Fibroblast of upper back skin (primary cell): ENCODE measurements at places on chromosomes 7 and 10.

GRCh38 chr10:83849150-83849549, 290.2 kb upstream of the GHITM start:
- no peak for DNase-seq

- no peak for DNase-seq
Measured at GRCh38 chr10:80155696-80156215, 23.2 kb downstream of the PLAC9 start.

GRCh38 chr10:79096514-79096913, 27.7 kb downstream of the ZMIZ1 start:
- DNase-seq, result no peak

DNA sequence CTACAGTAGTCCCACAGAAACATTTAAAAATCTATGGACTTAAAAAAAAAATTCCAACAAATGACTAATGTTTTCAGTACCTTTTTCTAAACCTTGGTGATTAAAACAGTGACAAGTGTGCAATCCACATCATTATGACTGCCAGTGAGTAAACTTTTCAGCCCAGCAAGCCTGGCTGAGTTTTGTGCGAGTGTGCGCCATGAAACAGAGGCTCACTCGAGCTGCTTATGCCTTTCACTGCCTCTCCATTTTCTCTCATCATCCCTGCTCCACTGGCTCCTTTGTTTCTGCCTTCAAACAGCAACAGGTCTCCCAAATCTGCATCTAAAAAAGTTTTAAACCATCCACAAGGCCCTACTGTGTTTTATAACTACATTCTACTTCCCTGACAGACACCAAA, 105.8 kb downstream of the USP6NL start:
- no peak for DNase-seq

DNA sequence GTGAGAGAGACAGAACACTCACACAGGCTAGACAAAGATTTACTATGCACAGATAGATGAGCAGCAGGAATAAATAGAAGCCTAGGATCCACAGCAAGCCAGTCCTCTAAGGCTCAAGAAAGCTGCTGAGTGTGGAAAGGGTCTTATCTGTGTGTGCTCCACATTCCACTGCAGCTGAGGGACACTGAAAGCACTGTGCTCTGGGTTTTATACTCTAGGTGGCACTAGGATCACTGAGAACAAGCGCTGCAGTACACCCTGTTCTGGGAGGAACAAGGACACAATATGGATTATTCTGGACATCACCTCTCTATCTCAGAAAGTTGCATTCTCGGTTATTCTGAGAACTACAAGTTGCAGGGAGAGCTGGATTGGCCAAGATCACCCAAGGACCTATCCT, 4.9 kb upstream of the KLHL7 start:
- no peak for DNase-seq

DNA sequence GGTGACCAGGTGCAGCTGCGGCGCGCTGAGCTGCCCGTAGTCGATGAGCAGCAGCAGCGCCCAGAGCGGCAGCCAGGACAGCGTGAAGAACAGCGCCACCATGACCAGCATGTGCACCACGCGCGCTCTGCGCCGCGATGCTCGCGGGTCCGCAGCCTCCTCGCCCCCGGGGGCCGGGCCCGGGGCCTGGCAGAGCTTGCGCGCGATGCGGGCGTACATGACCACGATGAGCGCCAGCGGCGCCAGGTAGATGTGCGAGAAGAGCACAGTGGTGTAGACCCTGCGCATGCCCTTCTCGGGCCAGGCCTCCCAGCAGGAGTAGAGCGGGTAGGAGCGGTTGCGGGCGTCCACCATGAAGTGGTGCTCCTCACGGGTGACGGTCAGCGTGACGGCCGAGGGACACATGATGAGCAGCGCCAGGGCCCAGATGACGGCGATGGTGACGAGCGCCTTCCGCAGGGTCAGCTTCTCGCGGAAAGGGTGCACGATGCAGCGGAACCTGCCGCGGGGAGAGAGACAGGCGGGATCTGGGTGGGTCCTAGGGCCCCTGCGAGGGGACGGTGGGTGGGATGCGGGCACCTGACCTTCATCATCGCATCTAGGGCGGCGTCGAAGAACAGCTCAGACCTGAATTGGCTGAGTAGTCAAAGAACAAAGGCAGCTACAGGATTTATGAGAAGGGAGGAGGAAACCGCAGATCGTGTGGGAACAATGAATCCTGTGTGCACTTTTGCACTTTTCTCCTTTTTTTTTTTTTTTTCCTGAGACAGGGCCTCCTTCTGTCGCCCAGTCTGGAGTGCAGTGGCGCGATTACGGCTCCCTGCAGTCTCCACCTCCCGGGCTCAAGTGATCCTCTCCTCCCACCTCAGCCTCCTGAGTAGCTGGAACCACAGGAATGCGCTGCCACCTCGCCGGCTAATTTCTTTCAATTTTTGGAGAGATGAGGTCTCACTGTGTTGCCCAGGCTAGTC, 22.4 kb upstream of the PPA1 start:
- peak; percentile 21 for DNase-seq

- DNase-seq, result no peak
Measured at GRCh38 chr7:115133248-115133647, 211.4 kb downstream of the MDFIC start.

DNA sequence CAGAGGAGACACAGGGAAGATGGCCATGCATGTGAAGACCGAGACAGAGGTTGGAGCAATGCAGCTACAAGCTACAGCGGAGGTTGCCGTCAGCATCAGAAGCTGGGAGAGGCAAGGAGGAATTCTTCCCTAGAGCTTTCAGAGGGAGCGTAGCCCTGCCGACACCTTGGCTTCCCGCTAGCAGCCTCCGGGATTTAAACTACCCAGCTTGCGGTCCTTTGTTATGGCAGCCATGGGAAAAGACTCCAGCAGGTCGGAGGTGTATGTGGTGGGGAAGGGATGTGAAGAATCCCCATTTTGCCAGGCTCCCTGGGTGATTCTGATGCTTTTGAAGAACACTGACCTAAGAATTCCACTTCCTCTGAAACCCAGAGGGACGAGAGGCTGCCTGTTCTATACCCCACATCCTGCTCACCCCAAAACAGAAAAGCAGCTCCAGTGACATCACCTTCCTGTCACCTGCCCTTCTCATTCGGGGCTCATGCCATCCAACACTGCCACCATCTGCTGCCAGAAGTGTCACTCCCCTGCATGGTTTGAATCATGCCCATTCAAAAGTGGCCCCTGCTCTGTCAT, 3.3 kb upstream of the SEPHS1 start:
- no peak for DNase-seq

DNA sequence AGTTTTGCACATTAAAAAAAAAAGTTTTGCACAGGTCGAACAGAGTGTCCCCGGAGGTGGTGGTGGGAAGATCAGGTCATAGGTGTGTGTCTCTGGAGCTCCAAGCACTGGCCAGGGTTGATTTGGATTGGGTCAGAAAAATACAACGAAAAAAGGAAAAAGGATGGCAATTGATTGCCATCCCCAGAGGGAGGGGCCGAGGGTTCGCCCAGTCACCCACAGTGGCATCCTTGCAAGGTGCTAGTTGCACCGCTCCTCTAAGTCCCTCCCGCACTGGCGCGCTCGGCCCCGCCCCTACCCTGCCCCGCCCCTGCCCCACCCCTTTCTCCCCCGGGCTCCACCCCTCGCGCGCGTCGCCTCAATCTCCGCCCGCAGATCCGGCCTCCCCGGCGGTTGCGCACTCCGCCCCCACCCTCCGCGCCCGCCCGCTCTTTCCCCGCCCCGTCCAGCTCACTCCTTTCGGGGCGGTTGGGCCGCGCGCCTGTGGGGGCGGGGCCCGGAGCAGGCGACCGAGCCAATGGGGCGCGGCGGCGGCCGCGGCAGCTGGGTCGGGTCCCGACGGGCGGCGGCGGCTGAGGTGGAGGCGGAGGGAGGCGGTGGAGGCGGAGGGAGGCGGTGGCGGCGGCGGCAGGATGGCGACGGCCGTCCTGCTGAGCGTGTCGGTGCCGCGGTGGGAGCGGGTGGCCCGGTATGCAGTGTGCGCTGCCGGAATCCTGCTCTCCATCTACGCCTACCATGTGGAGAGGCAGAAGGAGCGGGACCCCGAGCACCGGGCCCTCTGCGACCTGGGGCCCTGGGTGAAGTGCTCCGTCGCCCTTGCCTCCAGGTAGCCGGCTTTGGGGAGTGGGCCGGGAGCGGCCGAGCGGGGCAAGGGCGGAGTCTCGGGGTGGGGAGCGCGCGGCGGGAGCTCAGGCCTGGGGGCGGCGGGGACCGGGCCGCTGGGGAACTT, 31.5 kb upstream of the ERV3-1 start:
- DNase-seq, result peak; percentile 93

- DNase-seq, result no peak
Measured at GRCh38 chr7:27200761-27201579, 1.1 kb upstream of the HOXA13 start.

DNA sequence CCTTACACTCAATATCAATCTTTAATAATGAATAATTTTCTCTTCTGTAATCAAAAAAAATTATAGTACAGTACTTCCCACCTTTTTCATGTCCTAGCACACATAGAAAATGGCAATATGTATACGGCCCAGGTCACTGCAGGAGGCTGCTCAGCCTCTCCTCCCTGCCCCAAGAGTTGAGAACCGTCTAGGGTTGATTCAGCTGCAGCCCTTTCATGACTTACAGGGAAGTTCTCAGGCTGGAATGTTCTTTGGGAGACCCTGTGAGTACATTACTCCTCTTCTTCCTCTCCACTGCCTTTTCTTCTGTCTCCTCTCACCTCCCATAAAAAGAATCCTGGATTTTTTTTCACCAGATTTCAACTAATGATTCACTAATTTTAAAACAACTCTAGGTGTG, 180.0 kb downstream of the HDAC9 start:
- DNase-seq, result no peak

- DNase-seq, result no peak
Measured at GRCh38 chr10:52368725-52369124, 54.6 kb downstream of the DKK1 start.

DNA sequence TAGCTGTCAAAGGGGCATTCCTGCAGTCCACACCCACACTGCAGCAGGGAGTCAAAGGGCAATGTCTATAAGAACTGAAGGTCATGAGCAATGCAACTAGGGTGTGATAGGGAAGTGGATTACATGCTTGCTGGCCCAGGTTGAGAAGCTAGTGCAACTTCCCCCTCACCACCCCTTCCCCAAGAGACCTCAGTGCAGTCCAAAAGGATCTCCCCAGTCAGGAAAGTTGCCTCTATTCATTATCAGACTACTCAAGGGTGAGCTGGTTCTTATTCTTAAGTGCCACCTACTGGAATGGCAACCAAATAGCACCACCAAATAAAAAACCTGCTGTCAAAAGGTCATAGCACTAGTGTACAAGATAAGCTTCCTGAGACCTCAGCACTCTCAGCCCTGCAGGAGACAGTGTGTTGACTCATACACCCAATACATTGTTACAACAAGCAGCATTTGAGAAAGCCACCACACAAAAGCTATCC, 28.2 kb downstream of the MTERF1 start:
- DNase-seq, result peak; percentile 22

DNA sequence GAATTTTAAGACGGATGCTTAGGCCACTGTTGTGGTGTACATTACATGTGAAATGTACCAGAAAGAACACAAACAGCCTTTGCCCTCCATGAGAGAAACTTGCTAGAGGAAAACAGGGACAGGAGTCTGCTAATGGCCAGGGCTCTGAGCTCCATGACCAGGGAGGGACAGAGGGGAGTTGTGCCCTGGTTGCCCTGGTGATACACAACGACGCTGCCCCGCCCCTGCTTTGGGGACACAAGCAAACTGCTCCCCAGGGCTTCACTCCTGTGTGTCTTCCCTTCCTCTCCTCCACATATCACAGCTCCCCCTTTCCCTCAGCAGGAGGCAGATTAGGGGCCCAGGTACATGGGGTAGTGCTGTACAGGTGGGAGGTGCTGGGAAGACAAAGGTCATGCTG, 36.2 kb downstream of the AMPH start:
- DNase-seq, result no peak

- DNase-seq, result peak; percentile 21
Measured at GRCh38 chr10:24177636-24178035, 31.3 kb upstream of the KIAA1217 start.

DNA sequence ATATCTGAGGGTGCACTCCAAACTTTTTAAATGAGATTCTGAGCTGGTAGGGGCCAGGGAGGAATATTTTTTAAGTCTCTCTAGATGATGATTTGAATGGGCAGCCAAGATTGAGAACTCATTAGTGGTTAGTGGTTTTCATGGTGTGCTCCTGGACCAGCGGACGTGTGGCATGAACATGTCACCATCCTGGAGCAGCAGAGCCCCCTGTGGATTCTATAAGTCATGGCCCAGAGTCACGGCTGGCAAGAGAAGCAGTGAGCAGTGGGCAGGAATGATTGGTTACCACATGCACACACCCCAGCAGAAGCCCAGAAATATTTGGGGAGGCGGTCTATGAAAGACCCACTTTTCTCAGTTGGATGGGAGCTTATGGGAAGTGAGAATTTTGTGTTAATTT, 21.2 kb upstream of the UCN3 start:
- peak; percentile 6 for DNase-seq

DNA sequence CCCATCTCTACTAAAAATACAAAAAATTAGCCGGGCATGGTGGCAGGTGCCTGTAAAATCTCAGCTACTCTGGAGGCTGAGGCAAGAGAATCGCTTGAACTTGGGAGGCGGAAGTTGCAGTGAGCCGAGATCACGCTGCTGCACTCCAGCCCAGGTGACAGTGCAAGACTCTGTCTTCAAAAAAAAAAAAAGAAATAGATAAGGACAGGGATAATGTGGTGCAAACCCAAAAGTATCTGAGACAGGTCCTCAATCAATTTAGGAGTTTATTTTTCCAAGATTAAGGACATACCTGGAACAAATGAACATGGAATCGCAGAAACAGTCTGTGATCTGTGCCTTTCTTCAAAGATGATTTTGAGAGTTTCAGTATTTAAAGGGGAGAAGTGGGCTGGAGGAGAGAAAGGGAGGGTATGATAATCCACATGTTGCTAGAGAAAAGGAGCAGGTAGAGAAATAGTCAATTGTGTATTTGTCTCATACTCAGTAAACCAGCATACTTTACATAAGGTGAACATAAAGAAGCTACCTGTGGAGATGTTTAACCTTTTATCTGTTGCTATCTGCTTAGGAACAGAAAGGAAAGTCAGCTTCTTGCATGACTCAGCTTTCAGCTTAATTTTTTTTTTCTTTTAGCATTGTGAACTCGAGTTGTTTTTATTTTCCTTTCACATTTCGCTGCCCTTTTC, 4.9 kb upstream of the MTPN start:
- no peak for DNase-seq

GRCh38 chr10:97629289-97629688, 4.0 kb downstream of the MORN4 start:
- DNase-seq, result no peak

DNA sequence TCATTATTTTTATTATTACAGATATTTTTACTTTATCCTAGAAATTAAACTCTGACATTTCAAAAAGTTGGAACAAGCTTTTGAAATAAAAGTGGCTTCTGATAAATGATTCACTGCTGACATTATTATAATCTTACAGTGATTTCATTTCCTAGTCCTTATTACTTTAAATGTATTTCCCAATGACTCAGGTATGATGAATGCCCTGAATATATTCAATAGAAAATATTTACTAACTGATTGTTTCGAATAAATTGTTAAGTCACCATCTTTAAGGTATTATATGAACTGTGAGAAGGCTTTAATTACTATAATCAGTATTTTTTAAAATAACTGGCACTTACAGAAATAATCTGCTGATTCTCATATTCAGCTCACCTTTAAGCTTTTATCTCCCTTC, 21.6 kb downstream of the DKK1 start:
- no peak for DNase-seq
